A549 treated with AZD2906 at 1 μM for 4 hours (cell line): ENCODE measurements at places on chromosomes 16 and 17. TPM values are rescaled to one million over a fixed set of nuclear protein-coding genes. Genes with fewer than 3 reads are reported as not detected.

The RNF112 gene
- 0.14 to 0.67 TPM (median 0.51 TPM) in 5 replicates for total RNA-seq

The GHDC gene
- 16.0 to 21.7 TPM (median 19.8 TPM) in 5 replicates for total RNA-seq

The BAIAP2 gene
- 123 to 150 TPM (median 144 TPM) in 5 replicates for total RNA-seq

The KDM6B gene
- total RNA-seq = 11.9 to 15.7 TPM (median 13.1 TPM) in 5 replicates

The TBC1D16 gene
- 11.4 to 17.3 TPM (median 14.5 TPM) in 5 replicates for total RNA-seq

The MYO1C gene
- total RNA-seq = 120 to 141 TPM (median 131 TPM) in 5 replicates

The ACSM5 gene
- total RNA-seq = not detected in 5 replicates

The TNS4 gene
- 188 to 253 TPM (median 228 TPM) in 5 replicates for total RNA-seq

The KCNJ16 gene
- total RNA-seq = 0.21 to 0.41 TPM (median 0.31 TPM) in 5 replicates

The ADAM11 gene
- 1.8 to 2.6 TPM (median 1.9 TPM) in 5 replicates for total RNA-seq

The ZNF768 gene
- 38.2 to 49.1 TPM (median 46.7 TPM) in 5 replicates for total RNA-seq

The NLRC3 gene
- 0.02 to 0.08 TPM in 2 of 5 replicates, not detected in the others for total RNA-seq

The SOST gene
- 0.03 TPM in 1 of 5 replicates, not detected in the others for total RNA-seq

The DNASE1L2 gene
- 0.60 to 1.7 TPM (median 1.3 TPM) in 5 replicates for total RNA-seq

The TBC1D3G gene
- total RNA-seq = not detected in 5 replicates

The RHBDL3 gene
- 2.9 to 5.1 TPM (median 4.3 TPM) in 5 replicates for total RNA-seq

The NAT9 gene
- 48.3 to 56.2 TPM (median 54.1 TPM) in 5 replicates for total RNA-seq

The MMP25 gene
- 0.89 to 1.4 TPM (median 1.3 TPM) in 5 replicates for total RNA-seq

The PTX4 gene
- 0.03 TPM in 1 of 5 replicates, not detected in the others for total RNA-seq

The MT1H gene
- total RNA-seq = not detected in 5 replicates

The CCDC78 gene
- 3.4 to 6.3 TPM (median 5.2 TPM) in 5 replicates for total RNA-seq

The ZNF205 gene
- 11.6 to 15.6 TPM (median 14.9 TPM) in 5 replicates for total RNA-seq

The RAB26 gene
- 1.9 to 4.4 TPM (median 3.3 TPM) in 5 replicates for total RNA-seq

The NGFR gene
- 0.95 to 1.1 TPM (median 1.1 TPM) in 5 replicates for total RNA-seq

The SLC16A6 gene
- 0.29 to 0.49 TPM (median 0.31 TPM) in 5 replicates for total RNA-seq

The KRTAP16-1 gene
- total RNA-seq = not detected in 5 replicates

The CHST4 gene
- 0.06 to 0.13 TPM (median 0.13 TPM) in 3 of 5 replicates, not detected in the others for total RNA-seq

The ANTKMT gene
- 28.7 to 63.4 TPM (median 61.2 TPM) in 5 replicates for total RNA-seq
